M059J (cell line): ENCODE measurements at places on chromosomes 6 and 20. TPM values are rescaled to one million over a fixed set of nuclear protein-coding genes. Genes with fewer than 3 reads are reported as not detected.

The PBX2 gene
- total RNA-seq = 20.3 and 29.8 TPM in 2 replicates

The MAS1L gene
- total RNA-seq = not detected in 2 replicates

The GRM4 gene
- total RNA-seq = not detected in 2 replicates

The HLA-DQB1 gene
- not detected in 2 replicates for total RNA-seq

The HMGCLL1 gene
- total RNA-seq = 0.20 TPM in 1 of 2 replicates, not detected in the other

DNA sequence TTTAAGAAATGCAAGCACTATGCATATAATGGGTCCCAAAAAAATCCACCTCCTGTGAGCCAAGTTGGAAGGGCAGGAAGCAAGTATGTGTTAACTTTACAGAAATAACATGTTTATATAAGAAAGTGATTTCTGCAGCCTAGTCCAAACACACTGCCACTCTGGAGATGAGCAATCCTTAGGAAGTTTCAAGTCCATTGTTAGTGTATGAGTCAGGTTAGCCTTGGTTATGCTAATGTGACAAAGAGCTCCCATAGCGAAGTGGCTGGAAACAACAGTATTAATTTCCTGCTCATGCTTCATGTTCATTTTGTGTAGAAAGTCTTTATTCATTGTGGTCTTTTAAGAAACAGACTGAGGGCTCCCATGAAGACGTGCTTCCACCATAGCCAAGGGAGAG, 121.4 kb downstream of the TBXT start:
- DNase-seq = peak; percentile 77

The NNAT gene
- not detected in 2 replicates for total RNA-seq

The JPH2 gene
- total RNA-seq = 16.4 and 39.3 TPM in 2 replicates

- no peak for DNase-seq
These were observed 6.5 kb upstream of the NPBWR2 start for GRCh38 chr20:64113796-64114355.

The NECAB3 gene
- 32.0 and 60.5 TPM in 2 replicates for total RNA-seq

The PRPH2 gene
- total RNA-seq = not detected in 2 replicates

The LRP11 gene
- total RNA-seq = 65.9 and 92.0 TPM in 2 replicates

DNA sequence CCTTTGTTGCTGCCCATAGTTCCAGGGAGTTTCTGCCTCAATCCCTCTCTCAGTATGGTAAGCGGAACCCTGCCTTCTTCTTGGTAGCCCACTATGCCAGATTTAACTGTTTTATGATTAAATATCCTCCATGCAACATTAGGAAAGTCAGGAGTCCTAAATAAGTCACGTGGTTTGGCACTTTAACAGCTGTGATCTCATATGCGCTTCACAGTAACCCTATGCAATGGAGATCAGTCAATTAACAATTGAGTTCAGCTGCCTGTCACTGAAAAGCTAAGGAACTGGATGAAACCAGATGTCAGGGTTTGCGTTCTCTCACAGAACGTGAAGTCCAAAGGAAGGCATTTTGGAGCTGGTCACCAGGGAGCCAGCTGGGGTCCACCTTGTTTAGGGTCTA, 81.6 kb downstream of the PSMB1 start:
- no peak for DNase-seq

The RPN2 gene
- 724 and 791 TPM in 2 replicates for total RNA-seq

The GPLD1 gene
- 0.22 TPM in 1 of 2 replicates, not detected in the other for total RNA-seq

DNA sequence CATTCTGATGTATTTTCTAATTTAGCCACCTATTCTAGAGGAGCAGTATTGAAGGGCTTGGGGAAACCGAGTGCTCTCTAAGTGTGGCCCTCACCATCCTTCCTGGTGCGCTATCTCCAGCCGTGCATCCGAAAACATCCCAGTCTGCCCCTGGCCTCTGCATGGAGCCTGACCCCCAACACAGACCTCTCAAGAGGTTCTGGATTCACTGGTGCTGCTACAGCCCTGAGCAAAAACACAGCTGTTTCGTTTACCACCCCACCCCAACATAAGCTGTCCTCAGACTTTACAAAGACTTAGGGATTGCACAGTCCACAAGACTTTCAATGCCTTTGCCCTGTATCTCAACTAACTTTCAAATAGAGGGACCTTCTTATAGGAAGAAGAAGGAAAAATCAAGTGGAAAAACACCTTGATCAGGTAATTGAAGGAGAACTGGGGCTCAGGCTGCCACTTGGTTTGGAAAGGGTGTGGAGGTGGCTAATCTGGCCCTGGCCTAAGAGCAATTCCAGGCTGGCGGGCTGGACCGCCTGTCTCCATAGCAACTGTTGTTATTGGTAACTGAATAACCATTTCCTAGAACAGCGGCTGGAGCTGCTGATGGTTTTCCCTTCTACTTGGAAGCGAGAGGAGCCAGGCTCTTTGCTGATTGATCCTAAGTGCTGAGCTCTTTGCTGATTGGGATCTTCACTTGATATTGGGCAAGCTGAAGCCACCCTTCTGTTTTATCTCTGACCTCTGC, 90.2 kb upstream of the TOX2 start:
- peak; percentile 47 for DNase-seq

DNA sequence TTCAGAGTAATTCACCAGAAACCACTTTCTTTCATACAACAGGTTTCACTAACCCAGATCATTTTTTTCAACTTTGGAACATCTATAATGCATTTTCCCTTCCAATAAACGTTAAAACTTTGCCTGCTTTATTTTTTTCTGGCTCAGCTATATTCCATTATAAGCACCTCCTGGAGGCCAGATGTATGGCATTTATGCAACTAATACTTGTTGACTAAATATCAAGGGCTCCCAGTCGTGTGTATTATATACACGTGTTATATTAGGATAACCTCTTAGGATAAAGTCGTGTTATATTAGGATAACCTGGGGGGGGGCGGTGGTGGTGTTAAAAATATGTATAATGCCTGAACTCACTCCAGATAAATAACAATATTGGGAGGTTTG, 6.7 kb downstream of the OPN5 start:
- DNase-seq = no peak

DNA sequence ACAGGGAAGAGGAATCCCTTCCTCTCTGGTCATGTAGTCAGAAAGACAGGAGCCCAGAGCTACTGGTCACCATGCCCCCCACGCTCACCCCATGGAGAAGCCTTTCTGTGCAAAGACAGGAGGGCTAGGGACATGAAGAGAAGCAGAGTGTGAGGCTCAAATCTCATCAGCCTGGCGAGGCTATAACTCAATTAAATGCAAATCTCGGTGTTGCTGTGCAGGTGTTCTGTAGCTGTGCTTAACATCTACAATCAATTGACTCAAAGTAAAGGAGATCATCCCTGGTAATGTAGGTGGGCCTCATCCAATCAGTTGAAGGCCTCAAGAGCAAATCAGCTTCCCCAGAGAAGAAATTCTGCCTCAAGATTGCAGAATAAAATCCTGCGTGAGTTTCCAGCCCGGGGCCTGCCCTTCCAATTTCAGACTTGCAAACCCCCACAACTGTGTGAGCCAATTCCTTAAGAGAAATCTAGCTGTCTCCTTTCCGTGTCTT, 64.4 kb downstream of the CHMP4B start:
- no peak for DNase-seq

DNA sequence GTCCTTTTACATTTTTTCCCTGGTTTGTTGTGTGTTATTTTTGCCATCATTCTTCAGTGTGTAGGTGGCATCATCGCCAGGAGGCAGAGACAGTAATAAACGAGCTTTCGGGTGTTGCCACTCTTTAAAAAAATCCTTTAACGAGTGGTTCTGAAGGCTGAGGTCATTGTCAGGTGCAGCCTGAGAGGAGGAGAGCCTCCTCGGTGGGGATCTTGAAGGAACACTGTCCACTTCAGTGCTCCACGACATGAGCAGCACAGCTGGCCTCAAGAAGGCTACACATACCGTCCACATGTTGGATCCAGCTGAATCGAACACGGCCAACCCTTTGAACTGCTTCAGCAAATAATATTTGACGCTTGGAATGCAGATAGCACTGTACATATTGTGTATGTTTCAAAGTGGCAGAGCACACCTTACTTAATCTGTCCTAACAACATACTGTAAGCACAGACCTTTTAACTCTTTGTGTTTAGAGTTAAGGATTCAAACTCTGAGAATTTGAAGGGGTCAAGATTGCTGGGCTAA, 48.0 kb upstream of the FOXQ1 start:
- DNase-seq = no peak

The GINS1 gene
- 31.5 and 41.3 TPM in 2 replicates for total RNA-seq

DNA sequence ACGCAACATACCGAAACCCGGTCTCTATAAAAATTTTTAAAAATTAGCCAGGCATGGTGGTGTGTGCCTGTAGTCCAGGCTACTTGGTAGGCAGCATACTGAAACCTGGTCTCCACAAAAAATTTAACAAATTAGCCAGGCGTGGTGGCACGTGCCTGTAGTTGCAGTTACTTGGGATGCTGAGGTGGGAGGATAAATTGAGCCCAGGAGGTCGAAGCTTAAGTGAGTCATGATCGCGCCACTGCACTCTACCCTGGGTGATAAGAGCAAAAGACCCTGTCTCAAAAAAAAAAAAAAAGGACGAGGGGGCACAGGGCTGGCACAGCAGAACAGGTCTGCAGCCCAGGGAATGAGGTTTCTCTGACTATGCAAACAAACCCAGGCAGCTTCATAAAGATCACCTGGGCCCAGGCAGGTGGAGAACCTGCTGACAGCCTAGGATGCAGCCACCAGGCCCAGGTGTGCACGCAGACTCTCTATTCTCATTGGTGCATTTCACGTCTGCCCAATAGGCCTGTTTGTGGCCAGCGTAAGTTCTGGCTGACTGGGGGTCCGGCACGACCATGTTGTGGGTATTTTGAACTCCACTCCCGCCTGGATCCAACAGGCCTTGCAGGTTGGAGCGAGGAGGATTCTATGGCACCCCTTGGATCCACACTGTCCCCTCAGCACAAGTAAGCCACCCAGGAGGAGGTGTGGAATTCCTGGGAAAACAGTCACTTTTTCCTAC, 204.5 kb downstream of the PREX1 start:
- DNase-seq = no peak

- DNase-seq = peak; percentile 98
These were observed 91.1 kb upstream of the HIVEP1 start for GRCh38 chr6:11921017-11921438.

The PRDM1 gene
- total RNA-seq = 8.0 and 14.8 TPM in 2 replicates

GRCh38 chr6:52360601-52361413, 1.1 kb upstream of the PAQR8 start:
- DNase-seq = peak; percentile 18

The HLA-DRB1 gene
- 0.17 TPM in 1 of 2 replicates, not detected in the other for total RNA-seq

- peak; percentile 96 for DNase-seq
These were observed 838.4 kb downstream of the DHX35 start for GRCh38 chr20:39800548-39800947.

GRCh38 chr6:149264629-149265028, 52.9 kb upstream of the TAB2 start:
- no peak for DNase-seq
